ENCODE measurements at places on chromosomes 11 and 22.
A peak's percentile ranks its signal among the peaks of the same experiment; 100 is the strongest.

DNA sequence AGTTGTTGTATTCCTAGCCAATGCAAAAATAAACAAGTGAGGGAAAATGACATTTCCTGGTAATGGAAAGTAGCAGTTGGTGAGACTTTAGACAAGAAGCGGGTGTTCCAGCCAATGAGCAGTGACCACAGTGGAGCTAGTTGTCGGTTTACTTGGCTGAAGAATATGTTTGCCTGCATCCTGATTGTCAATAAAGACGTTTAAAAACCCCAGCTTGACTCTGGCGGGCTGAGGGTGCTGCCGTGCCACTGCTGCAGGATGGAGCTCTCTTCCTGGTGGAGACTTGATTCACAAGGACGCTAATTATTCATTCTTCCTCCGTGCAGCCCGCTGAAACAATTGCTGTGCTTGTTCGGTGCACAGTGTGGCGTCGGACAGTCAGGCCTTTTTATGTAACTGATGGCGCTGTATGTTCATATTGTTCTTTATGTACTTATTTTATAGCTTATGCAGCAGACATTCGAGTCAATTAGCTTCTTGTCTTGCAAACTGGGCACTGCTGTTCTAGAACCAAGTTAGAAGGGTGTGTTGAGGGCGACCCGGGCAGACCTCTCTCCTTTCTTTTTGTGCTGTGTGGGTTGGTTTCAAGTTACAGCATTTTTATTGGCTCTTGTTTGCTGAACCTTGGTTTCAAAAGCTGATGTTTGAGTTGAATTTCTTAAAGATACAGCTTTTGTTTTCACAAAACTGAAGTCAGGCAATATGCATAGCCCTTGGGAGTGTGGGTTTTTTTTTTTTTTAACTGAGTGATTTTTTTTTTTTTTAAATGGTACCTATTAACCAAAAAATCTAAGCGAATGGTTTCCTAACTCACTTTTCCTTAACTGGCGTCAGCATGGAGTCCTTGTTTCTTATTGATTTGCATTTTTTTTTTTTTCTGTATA is 153.9 kb downstream of the TEAD1 start:
- peak; percentile 50 for DNase-seq

DNA sequence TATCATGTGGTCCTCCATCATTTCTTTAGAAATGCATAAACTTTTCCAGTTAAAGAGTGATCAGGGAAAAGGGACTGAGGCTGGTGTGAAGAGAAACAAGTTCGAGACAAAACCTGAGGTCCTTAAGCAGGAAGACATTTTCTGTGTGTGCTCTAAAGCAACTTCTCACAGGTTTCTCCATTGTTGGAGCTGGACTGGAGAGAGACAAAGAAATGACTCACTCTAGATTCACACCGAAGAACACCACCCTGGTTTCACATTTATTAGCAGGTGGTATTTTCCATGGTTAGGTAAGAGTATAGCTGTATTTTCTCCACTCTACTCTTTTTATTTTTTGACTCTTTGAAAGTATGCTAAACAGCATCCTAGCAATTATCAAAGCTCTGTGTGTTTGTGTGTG is 736.4 kb downstream of the KCNA4 start:
- DNase-seq: no peak

DNA sequence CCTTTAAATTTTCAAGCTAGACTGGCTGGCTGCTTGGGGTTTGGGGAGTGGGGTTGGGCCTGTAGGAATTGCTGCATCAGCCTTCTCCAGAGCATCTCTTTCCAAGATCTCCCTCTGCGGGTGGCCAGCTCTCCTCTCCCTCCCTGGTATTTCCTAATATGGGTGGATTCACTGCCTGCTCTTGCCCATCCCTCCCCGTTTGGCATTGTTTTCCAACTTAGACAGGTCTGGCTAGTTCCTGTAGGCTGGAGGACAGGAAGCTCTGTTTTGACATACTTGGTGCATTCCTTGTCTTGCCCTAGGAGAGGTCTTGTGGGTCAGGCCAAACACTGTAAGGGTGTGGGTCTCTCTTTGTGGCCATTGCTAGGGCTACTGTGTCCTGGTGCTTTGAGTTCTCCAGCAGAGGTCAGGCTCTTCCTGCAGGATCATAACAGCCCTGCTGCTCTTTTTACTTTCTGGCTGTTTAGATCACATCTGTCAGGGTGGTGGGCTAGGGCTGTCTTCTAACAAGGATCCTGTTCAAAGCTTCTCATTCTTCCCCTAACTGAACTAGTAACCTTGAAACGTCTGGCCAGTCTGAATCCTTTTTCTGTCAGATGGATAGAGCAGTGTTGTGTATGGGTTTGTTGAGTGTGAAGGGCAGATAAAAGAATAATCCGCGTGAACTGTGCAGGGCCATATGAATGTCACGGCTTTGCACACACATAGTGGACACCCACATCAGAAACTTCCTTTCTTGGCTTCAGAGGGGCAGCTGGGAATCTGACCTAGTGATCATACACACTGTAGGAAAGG is 18.3 kb upstream of the MICALL1 start:
- peak; percentile 57 for DNase-seq

- no peak for DNase-seq
Measured at GRCh38 chr22:42633013-42633412, 7.4 kb downstream of the ATP5MGL start.

- no peak for DNase-seq
Measured at GRCh38 chr11:107963091-107963490, 34.8 kb downstream of the RAB39A start.

GRCh38 chr11:61254403-61255025 is 13.5 kb downstream of the PGA5 start:
- DNase-seq: no peak

- DNase-seq: no peak
Measured at GRCh38 chr11:119686177-119686882, 42.7 kb downstream of the NECTIN1 start.

DNA sequence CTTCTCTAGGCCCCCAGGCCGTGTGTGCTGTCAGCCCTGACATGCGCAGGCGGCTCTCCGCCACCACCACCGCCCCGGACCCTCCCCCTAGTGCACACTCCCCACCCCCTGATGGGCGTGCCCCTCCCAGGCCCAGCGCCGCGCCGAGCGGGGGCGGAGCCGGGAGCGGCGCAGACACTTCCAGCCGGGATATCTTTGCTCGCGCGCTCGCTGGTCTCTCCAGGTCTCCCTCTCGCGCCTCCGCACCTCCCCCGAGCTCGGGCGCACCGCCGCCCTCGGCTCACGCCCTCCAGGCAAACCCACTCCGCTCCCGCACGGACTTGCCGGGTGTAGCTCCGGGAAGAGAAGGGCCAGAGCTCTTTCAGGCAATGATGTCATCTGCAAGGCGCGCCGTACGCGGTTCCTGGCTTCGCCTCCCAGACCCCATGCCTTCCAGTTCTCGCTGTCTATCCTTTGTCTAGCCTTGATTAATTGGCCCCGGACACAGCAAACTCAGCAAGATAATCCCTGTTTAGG is at the start of gene SCN3B:
TSS of gene SCN3B (minus strand) at position 59 of the 516 bp plus-strand sequence. CDS start 823 bp downstream, outside the sequence.
- DNase-seq: no peak

DNA sequence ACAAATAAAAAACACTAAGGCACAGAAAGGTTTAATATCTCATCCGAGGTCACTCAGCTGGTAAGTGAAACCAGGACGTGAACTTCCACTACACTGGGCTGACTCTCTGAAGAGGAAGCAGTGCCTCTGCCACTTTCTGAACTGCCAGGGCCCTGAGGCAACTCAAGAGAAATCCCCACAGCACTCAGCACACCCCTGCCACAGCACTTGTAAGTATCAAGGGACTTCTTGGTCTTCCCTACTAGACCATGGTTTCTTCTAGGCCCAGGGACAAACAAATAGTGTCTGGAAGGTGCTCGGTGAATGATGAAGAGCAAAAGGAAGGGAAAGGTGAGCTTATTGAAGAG is 49.7 kb downstream of the RPL27A start:
- DNase-seq: no peak

GRCh38 chr11:29260939-29261705 is 755.7 kb downstream of the KCNA4 start:
- DNase-seq: no peak

GRCh38 chr11:31870609-31871309 is 59.6 kb upstream of the PAX6 start:
- DNase-seq: no peak

DNA sequence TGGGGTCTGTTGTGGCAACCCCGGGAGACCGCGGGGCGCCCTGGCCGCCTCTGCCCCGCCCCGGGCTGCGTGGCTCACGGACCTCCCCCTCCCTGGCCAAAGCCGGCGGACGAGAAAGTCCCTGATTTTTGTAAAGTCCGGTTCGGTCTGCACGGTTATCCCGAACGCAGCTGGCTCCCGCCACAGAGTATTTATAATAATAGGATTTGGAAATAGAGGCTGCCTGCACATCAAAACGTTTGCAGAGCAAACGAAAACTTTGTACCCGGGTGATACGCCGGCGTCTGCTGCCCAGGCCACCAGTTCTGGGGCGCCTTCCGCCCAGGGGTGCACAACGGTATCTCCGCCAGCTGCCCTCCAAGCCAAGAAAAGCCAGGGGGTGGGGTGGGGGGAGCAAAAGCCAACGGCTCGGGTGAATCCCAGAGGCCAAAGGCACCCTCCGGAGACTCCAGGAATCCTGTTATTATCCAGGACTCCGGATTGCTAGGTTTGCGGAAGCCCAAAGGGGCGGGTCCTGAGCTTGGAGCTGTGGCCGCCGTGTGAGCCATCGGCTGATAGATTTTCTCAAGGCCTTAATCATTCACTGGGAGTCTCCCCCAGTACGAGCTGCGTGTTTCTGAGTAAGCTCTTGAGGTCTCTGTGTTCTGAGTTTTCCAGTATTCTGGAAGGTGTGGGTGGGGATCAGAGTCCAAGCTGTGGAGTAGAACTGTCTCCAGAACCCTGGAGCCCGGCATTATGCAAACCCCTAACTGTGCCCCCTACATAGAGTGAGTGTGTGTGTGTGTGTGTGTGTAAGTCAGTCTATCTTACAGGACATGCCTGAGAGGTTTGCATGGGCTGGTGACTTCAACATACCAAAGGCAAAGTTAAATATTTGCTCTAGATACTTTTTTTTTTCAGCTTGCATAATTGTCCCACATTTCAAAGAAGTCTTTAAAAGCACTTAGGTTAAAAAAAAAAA is 673 bp upstream of the SHANK2 start:
- peak; percentile 27 for DNase-seq

DNA sequence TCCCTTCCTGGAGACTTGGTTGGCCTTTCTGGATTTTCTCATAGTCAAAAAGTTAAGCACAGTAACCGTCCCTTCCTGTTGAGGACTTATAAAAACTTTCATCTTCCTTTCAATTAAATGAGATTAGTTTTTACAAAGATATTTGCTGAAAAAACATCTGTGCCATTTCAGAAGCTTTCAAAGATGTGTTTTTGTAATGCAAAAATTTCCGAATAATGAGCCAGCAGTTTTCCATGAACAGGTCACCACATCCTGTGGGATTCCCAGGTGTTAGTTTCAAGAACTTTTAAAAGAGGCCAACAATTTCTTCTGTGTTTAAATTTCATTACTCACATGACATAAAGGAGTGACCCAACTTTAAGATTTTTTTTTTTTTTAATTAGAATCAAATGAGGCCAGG is 18.0 kb downstream of the NUP50 start:
- no peak for DNase-seq

DNA sequence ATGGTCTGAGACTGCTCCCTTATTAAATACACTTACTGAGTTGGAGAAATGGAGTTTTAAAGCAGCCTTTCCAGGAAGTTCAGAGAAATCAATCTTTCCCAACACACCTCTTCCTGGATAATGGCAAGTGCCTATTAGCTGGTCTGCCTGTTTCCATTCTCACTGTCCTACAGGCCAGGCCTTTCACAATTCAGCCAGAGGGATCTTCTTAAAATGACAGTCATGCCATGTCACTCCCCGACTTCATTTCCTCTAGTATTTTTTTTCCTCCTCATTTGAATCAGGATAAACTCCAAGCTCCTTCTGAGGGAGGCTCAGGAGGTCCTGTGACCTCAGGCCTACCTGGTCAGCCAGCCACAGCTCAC is 62.6 kb downstream of the FDX1 start:
- DNase-seq: no peak

- no peak for DNase-seq
Measured at GRCh38 chr11:20443596-20443995, 56.1 kb downstream of the PRMT3 start.

- no peak for DNase-seq
Measured at GRCh38 chr11:35146711-35147110, 7.7 kb downstream of the CD44 start.

DNA sequence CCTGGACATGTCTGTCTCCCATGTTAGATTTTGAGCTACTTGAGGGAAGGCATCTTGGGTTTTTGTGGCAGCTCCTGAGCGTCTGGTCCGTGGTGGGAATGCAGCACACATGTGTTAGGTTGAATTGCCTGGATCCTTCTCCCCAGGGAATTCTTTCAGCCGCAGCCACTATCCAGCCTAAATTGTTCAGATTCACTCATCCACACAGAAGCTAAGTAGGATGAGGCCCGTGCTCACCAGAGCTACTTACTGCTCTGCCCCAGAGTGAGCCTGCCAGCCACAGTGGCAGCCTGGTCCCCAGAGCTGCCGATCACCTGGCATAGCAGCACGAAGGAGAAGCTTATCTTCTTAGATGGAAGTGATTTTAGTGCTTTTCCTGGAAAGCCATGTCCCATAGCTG is 34.4 kb upstream of the SORL1-AS1 start:
- no peak for DNase-seq

DNA sequence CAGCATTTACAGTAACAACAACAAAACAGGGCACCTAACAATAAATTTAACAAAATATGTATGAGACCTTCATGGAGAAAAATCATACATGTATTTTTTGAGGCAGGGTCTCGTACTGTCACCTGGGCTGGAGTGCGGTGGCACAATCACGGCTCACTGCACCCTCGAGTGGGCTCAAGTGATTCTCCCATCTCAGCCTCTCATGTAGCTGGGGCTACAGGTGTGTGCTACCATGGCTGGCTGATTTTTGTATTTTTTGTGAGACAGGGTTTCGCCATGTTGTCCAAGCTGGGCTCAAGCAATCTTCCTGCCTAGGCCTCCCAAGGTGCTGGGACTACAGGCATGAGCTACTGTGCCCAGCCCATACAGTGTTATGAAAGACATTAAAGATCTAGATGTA is 278.1 kb downstream of the SWAP70 start:
- DNase-seq: no peak

DNA sequence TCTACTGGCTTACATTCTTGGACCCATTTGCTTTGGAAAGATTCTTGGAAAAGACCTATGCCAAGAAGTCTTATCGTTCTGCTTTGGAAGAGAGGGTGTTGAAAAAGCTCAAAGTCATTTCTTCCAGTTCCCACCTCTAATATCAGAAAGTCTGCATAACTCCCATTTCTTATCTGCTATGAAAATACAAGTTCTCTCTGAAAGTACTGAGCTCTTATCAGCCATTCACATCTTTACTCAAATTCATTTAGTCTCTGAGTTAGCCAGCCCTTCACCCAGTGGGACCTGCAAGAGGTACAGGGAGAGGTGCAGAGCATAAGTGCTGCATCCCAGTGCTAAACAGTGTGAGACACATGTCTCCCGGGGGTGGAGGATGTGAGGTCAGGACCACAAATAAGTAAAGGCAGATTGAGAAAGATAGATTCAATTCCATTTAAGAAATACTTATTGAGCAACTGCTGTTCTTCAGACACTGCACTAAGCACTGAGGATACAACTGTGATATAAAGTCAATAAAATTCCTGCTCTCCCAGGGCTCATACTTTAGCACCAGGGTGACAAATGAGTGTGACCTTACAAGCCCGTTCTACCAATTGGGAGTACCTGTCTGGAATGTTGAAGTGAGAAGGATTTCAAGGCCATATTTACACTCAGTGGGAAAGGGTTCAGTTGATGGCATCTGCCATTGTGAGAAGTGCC is 76.7 kb downstream of the PISD start:
- DNase-seq: peak; percentile 33

GRCh38 chr11:117941976-117942654 is 12.9 kb upstream of the TMPRSS13 start:
- DNase-seq: no peak

- no peak for DNase-seq
Measured at GRCh38 chr22:44182588-44183286, 2.0 kb downstream of the PARVG start.

GRCh38 chr11:58575377-58576020 is at the start of gene LPXN:
Gene LPXN (minus strand): TSS chr11:58575856. CDS start chr11:58575772, 84 bp downstream.
- DNase-seq: peak; percentile 52
